GM06990 (cell line): ENCODE measurements at places on chromosomes 5 and 9.

GRCh38 chr5:139456776-139457175 is 5.8 kb downstream of the ECSCR start:
- no peak for DNase-seq

DNA sequence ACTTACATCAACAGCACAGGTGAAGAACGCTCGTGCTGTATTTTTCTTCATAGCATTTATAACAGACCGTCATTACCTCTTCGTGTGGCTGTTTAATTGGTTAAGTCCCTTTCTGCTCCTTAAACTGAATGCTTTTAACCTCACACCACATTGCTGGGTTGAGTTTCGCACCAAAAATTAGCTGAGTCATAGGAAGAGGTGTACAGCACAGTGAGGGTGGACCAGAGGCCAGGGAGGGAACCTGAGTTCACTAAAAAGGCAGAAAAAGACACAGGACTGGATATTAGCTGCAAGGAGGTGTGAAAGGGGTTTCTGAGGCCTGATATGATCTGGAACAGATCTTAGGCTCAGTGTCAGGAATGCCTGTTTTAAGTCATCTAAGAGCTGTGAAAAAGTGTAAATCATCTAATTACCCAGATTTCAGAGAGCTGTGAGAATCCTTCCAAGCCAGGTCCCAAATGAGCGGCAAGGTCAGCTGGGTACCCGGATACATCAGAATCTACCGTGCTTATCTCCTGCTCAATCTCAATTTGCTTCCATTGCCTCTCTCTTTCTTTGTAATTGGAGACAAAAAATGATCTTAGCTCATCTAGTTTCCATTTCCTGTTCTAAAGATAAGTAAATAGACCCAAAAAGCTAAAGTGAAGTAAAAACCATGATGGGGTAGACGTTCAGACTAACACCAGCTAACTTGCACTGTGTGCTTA is 7.1 kb upstream of the CFAP90 start:
- no peak for DNase-seq

DNA sequence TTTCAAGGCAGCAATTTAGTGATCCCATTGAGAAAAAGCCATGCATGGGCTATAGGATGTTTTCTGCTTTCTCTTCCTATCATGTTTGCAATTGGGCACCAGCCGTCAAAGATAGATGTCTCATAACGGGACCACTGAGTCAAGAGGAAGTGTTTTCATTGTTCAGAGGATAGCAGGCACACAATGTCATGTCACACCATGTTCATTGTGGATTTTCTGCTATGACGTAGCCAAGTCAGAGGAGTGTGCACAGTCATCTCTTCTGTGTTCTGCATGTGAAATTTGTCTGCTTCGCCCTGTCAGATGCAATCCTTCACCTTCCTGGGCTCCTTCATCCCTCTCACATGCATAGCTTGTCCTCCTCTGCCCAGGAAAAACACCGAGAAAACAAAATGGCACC is 106.0 kb downstream of the CD180 start:
- DNase-seq = no peak

- DNase-seq = no peak
Observed at GRCh38 chr5:126189862-126190261, 233.3 kb upstream of the GRAMD2B start.

DNA sequence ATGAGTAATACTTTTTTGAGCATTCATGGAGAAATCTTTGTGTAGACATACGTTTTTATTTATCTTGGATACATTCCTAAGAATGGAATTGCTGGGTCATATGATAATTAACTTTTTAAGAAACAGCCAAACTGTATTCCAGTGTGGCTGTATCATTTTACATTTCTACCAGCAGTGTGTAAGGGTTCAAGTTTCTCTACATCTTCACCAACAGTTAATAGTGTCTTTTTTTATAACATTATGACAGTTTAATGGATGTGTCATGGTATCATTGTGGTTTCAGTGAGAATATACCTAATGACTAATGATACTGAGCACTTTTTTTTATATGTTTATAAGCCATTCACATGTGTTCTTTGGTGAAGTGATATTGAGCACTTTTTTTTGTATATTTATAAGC is 52.4 kb downstream of the NIPBL start:
- no peak for DNase-seq

DNA sequence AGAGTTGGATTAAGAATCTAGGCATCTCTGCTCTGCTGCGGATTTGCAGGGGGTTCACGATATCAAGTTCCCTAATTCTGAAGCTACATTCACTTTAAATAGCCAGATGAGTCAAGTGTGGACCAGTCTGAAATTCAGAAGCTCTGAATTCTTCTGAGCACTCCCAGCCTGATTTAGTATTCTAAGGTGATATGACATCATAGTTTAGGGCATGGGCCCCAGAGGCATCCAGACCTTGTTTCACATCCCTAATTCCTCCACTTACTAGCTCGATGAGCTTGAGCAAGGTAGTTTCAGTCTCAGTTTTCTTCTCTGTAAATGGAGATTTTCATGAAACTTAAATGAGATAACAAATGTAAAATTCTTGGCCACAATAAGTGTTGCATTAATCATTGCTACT is 65.2 kb downstream of the TMEM167A start:
- DNase-seq = peak; percentile 76

- DNase-seq = peak; percentile 60
Observed at GRCh38 chr9:72443855-72444254, 77.6 kb upstream of the TMC1 start.

GRCh38 chr9:135989722-135990467 is 28.7 kb upstream of the UBAC1 start:
- DNase-seq = no peak

GRCh38 chr5:6246820-6247437 is 131.4 kb downstream of the MED10 start:
- DNase-seq = no peak

- DNase-seq = no peak
Observed at GRCh38 chr5:52277101-52277500, 510.6 kb upstream of the ITGA1 start.

GRCh38 chr5:79069488-79070349 is at the start of the genes BHMT2 and DMGDH:
TSS of gene BHMT2 (plus strand) at chr5:79069767. CDS start at chr5:79069783, 16 bp downstream.
TSS of gene DMGDH (minus strand) at chr5:79069674. CDS start at chr5:79069620, 54 bp downstream.
- DNase-seq = no peak

- DNase-seq = no peak
Observed at GRCh38 chr9:12627096-12627495, 66.1 kb upstream of the TYRP1 start.

DNA sequence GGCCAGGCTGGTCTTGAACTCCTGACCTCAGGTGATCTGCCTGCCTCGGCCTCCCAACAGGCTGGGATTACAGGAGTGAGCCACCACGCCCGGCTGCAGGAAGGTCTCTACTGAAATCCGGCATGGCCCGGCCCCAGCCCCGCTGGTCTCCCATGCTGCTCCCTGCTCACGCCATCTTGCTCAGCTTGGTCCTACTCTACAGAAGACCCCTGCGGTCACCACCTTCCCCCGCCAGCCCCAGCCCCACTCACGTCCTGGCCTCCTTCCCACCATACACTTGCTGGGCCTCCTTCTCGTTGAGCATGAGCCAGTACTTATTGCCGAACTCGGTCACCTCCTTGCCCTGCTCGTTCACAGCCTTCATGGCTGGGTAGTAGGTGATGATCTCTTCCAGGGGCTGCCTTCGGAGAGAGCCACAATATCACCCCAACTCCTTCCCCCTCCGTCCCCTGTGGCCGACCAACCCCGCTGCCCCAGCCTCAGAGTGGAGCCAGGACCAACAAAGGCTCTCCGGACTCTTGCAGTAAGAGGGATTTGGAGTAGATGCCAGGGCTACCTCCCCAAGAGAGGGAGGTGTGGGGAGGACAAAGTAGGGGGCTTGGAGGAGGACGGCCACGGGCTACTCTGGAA is 4.0 kb downstream of the PTGES2 start:
- DNase-seq = no peak

- DNase-seq = no peak
Observed at GRCh38 chr9:87683751-87684626, 41.9 kb upstream of the CTSL start.

DNA sequence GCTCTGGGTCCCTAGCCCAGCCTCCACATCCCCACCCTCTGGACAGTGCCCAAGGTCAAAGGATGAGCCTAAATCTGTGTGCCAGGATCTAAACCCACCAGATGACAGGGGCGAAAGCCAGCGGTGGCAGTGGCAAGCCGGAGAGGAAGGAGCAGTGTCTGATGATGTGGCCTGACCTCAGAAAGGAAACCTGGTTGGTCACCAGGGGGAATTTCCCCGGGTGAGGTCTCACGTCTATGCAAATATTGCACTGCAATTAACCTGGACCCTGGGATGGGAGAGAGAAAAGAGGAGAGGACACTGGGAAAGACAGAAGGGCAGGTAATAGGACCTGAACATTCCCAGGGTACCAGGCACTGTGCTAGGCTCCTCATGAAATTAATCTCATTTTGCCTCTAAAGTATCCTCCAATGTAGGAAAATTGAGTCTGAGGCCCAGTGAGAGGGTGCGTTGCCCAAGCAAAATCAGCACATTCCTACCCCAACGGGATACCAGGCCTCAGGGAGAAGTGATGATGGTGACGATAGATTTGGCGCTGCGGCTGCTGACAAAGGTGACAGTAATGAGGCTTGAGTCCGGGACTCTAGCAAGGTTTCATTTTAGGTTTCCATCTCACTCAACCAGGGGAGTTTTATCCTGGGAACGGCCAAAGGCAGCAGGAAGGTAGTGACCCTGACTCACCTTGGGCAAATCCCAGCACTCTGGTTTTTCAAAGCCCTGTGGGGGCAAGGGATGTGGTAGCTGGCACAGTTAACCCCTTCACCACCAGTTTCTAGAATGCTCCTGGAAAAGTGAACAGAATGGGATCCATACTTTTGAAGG is 13.4 kb upstream of the TNIP1 start:
- DNase-seq = peak; percentile 79

DNA sequence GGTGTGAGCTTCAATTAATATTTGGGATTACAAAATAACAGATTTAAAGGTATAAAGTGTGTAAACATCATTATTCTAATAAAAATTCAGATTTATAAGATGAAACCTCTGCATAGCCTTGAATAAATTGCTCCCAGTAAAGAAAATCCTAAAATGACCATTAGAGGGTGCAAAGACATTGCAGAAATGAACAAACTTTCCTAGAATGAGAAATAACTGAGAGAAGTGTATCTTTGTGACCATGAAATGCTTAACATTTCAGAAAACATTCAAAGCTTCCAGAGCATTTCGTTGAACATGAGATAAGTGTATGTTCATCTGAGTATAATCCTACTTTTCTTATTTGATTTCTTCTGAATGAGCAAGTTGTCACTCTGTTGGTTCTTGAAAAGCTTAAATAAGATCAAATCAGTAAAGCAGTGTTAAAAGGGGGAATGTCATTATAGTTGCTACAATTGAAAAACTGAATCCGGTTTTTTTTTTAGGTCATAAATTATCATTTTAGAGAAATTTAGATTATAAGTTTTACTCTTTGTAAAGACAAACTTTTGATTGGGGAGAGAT is 24.7 kb upstream of the NUDT12 start:
- DNase-seq = no peak

DNA sequence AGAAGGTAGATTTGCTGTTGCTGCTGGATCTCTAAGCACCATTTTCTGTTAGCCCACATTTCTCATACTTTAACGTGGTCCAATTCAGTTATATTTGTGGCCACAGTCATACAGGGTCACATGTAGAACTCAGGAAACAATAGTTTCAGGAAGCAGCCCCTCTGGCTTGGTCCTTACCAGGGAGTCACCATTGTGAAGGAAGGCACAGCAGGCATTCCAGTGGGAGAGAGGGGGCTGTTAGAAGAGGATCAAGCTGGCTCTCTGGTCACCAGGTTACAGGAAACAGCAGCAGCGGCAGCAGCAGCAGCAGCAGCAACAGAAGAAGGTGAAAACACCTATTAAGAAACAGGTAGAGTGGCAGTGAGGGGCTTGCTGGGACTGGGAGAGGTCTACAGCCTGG is 14.5 kb downstream of the C9orf43 start:
- DNase-seq = no peak

GRCh38 chr9:6880626-6881025 is 122.9 kb downstream of the KDM4C start:
- DNase-seq = no peak

DNA sequence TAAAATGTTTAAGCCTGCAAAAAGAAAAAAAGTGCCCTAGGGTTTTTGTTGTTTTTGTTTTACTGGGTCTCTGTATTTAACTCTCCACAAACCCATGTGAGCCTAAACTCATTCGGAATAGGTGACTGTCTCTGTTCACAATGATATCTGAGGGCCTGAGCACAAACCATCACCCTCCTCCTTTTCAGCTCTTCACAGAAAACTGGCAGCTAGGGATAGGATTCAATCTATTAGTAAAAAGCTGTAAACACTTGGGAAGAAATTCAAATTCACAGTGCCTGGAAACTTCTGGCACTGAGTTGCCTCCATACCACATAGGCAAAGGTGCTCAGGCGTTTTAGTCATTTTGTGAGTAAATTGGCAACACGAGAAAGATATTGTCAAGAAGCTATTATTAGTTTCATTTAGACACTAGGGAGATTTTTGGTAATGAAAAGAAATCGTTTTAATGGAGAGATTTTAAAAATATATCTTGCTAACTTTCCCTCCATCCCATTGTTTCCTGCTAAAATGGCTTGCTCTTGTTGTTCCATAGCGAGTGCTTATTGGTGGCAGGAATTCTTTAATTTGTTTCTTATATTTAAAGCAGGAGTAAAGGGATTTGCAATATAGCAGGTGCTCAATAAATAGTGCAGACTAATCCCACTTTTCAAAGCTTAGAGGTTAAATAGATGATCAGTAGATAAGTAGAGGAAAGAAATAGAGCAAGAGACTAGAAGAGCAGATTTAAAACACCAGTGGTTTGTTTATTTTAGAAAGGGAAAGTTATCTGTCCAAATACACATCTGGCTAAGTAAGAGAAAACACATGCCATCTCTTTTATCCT is 9.7 kb downstream of the FOXD1 start:
- DNase-seq = no peak

DNA sequence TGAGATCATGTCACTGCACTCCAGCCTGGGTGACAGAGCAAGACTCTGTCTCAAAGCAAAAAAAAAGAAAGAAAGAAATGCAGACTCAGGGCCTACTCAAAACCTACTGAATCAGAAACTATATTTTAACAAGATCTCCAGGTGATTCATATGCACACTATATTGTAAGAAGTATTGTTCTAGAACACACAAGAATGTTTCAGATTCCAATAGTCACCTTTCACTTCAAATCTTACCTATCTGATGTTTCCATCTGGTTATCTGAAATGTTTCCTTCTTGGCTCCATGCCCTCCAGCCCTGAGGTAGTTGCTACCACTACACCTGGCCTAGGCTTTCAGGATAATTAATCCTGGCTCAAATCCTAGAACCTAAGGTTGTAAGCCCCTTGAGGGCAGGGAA is 36.8 kb upstream of the SNX2 start:
- no peak for DNase-seq

DNA sequence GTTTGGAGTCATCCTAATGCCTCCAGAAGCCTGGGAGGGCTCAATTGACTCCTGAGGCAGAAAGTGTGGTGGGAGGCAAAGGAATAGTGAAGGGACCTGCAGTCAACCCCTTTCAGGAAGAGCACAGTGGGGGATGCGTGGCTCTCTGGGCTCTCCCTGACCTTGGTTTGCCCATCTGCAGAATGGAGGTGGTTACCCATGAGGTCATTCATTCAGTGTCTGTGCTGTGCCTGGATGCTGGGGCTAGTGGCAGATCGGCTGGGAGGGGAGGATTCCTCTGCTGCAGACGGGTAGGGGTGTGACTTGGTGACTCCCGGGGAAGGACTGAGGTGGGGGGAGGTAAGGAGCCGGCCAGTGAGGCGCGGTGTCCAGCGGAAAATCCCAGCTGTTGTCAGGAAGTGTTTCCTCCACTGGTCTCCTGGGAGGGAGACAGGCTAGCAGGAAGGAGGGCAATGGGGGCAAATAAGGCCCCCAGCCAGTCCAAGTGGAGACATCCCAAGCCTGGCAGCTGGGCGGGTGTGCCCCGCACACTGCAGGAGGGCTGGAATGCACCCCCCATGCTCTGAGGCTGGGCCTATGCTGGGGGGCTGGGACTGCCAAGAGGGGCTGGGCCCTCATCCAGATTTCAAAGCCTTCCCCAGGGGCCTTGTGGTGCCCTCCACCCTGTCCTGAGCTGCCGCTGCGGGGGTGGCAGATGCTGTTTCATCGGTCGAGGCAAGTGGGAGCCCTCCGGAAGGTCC is 10.9 kb downstream of the CXXC5 start:
- peak; percentile 55 for DNase-seq
